Non-pigmented ciliary epithelial cell (primary cell): ENCODE measurements at places on chromosomes 11 and 22.

DNA sequence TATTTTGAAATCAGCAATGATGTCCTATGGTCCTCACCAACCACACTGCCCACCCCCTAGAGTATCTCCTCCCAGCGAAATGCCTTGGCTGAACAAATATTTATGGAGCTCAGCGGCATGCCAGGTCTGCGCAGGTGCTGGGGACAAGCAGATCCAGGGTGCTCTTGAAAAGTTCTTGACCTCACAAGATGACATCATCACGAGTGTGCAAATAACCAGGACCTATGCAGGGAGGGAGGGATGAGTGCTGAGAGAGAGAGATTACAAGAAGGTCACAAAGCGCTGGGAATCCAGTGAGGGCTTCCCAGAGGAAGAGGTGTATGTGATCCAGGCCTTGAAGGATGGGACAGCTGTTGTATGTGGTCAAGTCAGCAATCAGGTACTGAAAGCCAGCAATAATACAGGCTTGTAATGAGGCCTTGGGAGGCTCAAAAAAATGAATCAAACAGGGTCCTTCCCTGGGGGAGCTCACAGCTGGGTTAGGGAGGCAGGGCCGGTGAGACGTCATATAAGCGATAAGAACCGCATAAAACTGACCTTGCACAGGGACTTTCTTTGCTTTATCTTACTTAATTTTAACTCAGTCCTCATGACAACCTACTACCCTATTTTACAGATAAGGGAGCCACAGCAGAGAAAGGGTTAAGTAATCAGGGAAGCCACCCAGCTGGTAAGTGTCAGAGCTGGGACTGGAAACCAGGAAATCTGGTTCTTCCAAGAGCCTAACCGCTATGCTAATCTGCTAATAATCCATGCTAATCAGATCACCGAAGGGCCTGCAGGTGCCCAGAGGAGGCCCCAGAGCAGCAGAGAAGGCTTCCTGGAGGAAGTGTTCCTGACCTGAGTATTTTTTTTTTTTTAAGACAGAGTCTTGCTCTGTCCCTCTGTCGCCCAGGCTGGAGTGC is 8.2 kb downstream of the ARRB1 start:
- no peak for DNase-seq

DNA sequence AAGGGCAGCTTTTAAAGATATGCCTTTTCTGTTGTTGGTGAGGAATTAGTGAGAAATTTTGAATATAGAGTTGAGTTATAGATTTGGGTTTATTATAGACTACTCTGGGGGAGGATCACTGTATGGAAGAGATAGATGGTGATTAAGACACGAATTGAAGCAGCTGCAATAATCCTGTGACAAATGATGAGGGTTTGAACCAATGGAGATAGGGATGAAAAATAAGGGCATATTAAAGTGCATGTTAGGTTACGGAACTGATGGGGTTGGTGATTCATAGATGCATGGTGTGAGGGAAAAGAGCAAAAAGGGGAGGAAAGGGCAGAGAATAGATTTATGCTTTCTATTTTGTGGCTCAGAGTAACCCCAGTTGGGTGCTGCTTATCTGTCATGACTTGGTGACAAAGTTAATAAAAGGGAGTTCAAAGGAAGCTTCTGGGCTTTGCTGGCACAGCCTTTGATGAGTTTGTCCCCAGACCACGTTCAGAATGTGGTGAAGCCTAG is 11.8 kb downstream of the C11orf87 start:
- no peak for DNase-seq

DNA sequence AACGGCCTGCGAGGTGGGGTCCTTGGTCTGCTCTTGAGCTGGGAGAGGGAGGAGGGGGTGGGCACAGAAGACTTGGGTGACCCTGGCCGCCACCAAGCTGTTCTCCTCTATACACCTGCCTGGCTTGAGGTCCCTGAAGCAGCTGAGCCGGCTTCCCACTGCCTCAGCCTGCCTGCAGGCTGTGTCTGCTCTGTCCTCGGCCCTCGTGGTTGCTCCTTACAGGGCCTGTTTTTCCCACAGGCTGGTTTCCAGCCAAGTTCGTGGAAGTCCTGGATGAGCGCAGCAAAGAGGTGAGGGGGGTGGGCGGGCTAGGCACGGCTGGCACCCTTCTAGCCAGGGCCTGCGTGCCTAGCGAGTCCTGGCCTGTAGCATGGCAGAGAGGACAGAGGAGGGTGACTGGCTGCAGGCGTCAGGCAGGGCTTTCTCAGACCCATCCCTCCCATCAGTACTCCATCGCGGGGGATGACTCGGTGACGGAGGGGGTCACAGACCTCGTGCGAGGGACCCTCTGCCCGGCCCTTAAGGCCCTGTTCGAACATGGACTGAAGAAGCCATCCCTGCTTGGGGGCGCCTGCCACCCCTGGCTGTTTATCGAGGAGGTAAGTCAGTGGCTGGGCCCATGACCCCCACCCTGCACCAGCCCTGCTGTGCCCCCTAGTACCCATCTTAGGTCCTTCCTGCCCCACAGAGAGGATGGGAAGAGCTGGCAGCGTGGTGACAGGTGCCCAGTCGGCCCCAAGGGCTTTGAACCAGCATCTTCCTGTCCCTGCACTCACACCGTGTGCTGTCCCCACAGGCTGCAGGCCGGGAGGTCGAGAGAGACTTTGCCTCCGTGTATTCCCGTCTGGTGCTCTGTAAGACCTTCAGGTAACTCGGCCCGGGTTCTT is 37.7 kb downstream of the SGSM3 start:
- DNase-seq, result no peak

DNA sequence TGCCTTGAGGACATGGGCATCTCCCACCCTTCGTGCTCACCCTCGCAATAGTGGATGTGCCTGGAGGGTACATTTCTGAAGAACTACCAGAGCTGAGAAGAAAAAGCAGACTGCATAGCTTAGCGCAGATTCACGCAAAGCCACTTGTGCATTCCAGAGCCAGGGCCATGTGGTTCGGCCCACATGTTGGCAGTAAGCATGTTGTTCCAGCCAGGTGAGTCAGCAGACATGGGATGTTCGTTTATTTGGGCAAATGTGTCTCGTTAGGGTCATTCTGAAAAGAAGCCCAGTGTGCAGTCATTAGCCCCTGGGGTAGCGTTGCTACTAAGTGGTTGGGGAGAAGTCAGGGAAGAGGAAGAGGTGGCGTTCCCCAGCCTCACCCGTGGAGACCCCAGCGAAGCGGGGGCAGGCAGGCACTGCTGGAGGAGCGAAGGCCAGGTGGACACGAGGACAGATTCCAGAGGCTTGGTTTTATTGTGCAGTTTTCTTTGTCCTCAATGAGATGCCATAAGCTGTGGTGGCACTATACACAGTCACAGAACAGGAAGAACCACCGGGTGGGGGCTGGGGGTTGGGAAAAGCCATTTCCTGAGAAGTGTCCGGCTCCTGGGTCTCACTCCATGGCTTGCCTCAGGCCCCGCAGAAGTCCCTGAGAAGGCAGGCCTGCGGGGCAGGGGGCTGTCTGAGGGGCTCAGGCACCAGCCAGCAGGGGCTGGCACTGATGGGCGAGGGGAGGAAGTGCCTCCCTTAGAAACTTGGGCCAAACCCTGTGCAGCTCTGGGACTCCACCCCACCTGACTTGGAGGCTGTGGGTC is 5.0 kb downstream of the THY1 start:
- DNase-seq, result peak; percentile 49

GRCh38 chr11:22725079-22725478 is 58.7 kb downstream of the GAS2 start:
- no peak for DNase-seq

GRCh38 chr22:31229402-31230079 is 17.4 kb downstream of the LIMK2 start:
- DNase-seq, result no peak

- no peak for DNase-seq
These were observed 796 bp downstream of the MYOD1 start for GRCh38 chr11:17719938-17720795.

GRCh38 chr11:1326435-1327063 is 17.1 kb upstream of the TOLLIP start:
- DNase-seq, result no peak

DNA sequence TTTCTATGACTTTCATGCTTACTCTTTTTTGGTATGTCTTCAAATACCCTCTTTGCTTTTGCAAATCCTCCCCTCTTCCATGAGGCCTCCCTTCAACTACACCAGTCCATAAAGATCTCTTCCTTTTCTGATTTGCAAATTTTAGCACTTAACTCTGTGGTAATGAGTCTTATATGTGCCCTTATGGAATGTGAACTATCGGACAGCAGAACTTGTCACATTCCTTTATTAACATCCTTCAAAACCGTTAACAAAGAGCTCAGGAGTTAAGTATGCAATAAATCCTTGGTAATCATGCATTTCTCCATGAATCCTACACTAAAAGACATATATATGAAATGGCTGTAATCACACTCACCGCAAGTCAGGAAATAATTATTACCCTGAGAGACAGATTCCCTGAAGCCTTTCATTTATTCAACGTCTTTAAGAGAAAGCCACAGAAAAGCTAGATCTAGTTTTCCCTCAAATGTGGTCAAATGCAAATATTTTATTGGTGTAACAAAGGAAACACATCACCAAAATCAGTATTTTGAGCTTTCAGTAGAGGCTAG is 7.4 kb downstream of the CLNS1A start:
- DNase-seq, result no peak

- DNase-seq, result no peak
These were observed 3.1 kb downstream of the PANX1 start for GRCh38 chr11:94131718-94132115.

DNA sequence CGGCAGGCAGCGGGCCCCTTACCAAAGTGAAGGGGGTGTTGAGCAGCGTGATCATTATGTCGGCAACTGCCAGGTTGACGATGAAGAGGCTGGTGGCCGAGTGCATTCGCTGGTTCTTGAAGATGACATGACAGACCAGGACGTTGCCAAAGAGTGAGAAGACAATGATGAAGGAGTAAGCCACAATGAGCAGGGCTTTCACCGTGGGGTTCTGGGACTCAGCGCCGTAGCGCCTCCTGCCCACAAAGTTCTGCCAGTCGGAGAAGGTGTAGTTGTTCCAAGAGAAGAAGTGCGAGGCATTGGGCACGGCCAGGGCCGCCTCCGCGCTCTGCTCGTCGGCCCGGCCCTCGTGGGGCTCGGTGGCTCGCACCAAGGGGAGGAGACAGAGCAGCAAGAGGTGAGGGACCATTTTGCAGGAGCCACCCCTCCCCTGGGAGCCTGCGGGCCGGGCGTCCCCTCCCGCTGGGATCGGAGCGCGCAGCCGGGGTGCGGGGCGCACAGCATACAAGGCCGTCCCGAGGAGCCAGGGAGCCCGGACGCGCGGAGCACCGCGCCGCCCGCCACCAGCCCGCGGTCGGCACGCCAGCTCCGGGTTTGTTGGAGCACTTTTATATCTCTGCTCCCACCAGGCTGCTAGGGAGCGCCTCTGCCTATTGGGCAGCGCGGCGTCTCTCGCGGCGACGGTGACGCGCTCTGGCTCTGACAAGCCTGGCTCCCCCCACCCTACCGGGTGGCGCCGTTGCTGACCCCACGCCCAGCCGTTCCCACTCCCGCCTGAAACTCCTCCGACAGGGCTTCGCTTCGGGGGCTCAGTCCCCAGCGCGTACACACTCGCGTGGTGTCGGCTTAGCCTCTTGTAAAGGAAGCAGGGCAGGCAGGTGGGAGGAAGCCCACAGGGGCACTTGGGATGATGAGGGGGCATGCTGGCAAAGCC is at the start of gene GPR83:
GPR83 (minus strand) TSS at position 581 of the 934 bp plus-strand sequence; CDS start at position 409, 172 bp downstream.
- DNase-seq, result no peak

DNA sequence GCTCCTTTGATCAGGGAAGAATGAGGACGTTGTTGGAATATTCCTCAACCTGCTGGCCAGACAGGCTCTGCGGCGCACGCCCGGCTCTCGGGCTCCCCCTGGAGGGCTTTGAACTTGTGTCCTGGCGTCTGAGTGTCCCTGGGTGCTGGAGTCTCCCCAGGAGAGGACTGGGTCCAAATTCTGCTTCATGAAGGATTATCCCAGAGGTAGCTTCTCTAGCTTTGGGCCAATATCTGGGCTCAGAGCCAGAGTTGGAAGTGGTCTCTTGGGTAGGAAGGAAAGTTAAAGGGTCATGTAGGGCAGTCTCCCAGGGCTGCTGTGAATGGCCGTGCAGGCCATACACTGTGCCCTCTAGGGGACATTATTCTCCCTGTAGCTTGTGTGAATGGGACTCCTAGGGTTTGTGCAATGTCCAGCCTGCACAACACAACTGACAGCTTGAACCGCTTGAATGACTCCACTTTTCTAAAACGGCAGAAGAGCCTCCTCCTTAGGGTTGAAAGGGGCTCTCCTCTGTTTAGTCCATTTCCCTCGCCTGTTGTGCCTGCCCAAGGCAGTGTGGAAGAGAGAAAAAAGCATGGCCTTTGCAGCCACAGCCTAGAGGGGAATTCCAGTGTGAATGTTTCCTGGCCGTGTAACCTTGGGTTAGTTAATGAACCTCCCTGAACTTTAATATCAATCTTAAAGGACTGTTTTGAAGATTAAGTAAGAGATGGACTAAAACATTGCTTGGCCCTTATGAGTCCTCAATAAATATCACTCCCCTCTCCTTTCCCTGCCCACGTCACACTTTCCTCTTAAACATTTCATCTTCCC is 111.2 kb upstream of the THY1 start:
- no peak for DNase-seq

DNA sequence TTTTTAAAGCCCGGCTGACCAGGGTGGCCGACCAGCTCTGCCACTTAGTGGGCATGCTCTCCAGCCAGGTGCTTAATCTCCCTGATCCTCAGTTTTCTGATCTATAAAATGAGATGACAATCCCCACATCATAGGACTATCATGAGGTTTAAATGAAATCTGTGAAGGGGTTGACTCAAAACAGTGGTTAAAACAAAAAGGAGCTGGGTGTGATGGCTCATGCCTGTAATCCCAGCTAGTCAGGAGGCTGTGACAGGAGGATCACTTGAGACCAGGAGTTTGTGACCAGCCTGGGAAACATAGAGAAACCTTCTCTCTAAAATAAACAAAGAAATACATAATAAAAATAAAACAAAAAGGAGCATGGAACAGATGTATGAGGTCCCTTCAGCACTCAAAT is 3.6 kb upstream of the C11orf86 start:
- DNase-seq, result no peak

GRCh38 chr22:33361581-33361980 is 303.4 kb upstream of the SYN3 start:
- DNase-seq, result no peak

- DNase-seq, result no peak
These were observed 42.9 kb downstream of the TECTA start for GRCh38 chr11:121143921-121144320.

DNA sequence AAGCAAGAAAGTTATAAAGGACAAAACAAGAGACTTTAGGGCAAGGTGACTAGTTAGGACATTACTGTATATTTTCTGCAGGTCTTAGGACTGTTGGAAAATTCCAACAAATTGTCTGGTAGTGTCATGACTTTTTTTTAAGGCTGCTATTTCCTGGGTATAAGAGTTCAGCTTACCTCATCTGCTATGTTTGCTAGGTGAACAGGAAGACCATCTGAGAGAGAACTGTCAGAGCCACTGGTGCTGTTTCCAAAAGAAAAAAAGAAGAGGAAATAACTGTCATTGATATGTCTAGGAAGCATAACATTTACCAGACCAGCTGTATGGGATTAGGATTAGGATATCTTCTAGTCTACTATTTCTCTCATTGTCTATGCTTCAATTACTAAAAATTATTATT is 26.3 kb upstream of the MTCH2 start:
- no peak for DNase-seq

GRCh38 chr22:34055525-34056200 is 135.4 kb upstream of the LARGE1 start:
- no peak for DNase-seq

GRCh38 chr22:22703715-22704114 is 59.3 kb downstream of the GGTLC2 start:
- peak; percentile 66 for DNase-seq
